Activated CD4-positive, alpha-beta T cell treated with anti-CD3 and anti-CD28 coated beads, Interleukin-2, Interleukin-4, amounts not matched to agents 100 ng/mL and 50 ng/mL, durations not matched to agents 16 hours and 8 hours (primary cell): ENCODE measurements at places on chromosomes 2 and 18.

DNA sequence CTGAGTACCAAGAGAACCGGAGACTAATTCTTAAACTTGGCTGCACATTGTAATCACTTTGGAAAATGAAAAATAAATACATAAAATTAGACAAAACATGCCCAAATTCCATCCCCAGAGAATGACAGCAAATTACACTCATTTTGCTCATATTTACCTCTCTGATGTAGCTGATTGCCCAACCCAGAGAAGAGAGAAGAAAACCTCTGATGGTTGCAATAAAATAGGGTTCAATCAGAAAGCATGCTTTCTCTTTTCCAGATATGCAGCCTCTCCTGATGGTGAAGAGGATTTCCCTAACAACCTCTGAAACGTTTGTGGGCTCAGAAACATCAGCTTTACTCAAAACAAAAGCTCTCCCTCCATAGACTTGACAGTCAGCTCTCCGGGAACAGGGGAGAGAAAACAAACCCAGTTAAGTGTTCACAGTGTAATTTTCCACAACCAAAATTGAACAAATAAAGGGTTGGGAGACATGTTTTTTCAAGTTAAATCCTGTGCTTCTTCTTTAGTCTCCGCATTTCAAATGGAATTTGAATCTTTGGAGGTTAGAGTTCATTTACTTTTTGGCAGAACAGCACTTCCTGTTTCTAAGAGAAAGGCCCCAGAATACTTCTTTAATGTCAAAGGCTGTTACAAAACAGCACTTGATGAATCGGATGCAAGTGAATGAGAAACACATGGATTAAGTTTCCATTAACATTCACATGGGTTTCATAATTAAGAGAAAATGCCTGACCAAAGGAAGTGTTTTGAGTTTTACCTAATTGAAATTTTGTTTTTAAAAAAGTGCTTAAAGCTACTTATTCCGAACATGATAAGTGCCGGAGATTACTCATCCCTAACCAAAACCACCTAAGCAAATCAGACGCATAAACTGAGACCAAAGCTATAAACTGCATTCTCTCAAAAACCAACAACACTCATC is 570.1 kb upstream of the SYT4 start:
- no peak for DNase-seq

DNA sequence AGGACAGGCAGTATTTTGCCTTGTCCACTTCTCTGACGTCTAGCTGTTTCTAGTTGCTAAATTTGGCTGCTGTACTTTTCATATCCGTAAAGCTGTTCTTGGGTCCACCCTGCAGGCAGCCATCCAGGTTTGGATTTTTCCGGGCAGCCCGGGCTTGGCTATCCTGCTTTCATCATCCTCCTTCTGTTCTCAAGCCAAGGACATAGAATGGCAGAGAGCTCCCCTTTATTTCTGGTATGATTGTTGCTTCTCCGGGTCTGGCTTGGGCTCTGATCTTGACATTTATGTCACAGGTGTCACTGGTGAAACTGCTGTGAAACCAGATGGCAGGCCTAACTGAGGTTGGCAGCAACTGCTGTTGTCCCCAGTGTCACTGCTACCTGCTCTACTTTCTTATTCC is 35.5 kb downstream of the SCN2A start:
- no peak for DNase-seq

DNA sequence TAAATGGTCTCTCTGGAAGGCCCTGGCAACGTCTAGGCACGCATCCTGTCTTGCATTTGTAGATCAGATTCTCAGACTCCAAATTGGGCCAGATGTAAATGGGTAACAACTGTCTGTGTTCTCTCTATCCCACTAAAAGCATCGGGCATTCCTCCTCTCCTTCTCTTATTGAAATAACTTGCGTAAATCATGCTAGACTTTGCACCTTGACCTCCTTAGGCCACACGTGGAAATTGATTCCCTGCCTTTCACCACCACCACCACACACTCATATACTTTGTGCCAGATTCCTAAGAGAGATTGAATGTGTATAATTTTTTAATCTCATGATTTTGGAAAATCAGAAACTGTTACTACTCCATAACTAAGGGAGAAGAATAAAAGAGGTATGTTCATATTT is 21.3 kb downstream of the MAPRE3 start:
- no peak for DNase-seq

DNA sequence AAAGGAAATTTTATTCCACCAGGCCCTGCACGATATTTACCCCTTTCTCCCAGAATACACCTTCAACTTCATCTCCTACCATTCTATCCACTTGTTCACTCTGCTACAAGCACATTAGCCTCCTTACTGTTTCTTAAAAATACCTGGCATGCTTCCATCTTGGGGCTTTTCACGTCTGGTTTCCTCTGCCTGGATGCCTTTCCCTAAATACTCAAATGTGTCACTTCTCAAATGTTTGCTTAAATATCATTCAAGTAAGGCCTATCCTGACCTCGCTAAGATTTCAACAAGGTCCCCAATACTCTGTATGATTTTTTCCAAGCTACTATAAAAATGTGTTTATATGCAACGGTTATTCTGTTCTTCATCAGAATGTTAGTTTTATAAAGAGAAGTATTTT is 433.0 kb upstream of the CHAC2 start:
- no peak for DNase-seq

- DNase-seq, result no peak
Measured at GRCh38 chr2:2926009-2926857, 451.4 kb downstream of the EIPR1 start.

DNA sequence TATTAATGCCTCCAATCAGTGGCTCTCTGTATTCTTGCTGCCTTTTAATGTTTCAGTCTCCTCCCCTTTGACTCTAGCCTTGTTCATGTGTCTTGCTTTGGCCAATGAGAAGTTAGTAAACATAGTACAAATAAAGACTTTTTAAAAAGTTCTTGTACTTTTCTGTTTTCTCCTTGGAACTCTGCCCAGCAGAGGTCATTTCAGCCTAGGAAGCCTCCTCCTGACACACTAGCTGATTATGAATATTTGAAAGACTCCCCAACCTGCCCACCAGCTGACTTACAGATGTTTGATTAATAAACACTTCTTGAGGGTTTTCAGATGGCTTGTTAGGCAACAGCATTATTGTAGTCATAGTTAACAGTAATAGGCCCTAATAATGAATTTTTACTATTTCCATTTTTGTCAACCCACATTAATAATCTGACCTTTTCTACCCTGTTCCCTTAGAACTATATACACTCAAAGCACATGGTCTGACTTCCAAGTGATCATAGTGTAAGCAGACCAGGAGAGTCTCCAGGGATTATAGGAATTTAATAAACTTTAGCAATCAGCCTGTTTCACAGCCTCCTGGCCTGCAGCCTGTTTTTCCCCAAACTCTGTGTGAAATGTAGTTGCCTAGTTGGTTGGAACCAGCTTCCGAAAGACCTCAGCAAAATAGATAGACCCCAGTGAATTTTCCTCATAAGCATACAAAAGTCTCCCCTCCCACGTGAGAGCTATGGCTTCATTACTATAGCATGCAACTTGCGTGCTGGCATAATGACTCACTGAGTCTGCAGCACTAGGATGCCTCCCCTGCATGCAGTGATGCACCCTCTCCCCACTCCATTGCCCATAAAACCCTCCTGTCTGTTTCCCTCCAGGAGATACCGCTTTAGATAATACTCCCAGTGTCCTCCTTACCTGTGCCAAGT is 670.7 kb upstream of the ZNF804A start:
- DNase-seq, result no peak

DNA sequence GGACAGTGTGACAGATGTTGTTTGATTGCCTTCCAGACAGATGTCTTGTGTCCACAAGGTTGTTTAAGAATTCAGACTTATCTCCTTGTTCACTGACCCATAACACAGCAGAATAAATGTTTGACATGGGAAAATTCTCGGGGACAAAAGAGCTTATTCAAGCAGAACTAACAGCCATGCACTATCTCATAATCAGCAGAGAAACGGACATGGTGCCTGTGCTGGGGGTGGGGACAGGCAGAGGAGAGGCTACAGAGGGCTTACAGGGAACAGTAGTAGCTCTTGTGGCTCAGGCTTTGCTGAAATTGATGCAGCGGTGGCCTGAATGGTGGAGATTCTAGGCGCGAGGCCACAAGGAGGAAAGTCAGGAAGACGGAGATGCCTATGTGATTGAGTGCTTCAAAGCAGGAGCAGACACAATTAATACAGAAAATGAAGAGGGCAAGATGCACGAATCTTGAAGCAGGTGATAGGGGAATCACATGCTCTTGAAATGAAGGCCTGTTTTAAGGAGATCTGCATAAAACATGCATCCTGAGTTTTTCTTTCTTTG is 62.0 kb upstream of the CAB39 start:
- no peak for DNase-seq

DNA sequence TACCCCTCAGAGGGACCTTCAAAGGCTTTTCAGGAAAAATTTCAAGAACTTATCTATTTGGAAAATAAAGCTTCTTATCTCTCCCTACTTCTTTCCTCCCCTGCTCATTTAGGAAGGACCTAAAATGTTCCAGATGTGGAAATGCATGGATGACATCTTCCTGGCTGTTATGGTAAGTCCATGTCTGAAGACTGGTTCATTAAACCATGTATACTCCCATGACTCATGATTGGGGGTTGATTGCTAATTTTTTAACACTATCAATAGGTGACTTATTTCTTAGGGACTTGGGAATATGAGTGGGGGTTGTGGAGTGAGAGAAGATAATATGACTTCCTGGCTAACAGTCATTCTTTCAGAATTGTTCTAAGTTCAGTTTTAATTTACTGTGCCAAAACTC is 104.0 kb upstream of the PARD3B start:
- no peak for DNase-seq

DNA sequence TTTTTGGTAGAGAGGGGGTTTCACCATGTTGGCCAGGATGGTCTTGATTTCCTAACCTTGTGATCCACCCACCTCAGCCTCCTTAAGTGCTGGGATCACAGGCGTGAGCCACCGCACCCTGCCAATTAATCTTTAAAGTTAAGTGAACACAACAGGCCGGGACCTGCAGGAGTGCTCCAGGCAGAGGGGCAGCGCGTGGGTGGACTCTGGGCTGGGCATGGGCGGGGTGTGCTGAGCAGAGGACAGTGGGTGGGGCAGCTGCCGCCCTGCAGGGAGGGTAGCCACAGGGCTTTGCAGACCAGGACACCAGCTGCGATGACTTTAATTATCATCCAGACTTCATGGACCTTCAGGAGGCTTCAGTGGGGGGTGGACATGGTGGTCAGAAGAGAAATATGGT is 8.8 kb upstream of the GPR148 start:
- no peak for DNase-seq

DNA sequence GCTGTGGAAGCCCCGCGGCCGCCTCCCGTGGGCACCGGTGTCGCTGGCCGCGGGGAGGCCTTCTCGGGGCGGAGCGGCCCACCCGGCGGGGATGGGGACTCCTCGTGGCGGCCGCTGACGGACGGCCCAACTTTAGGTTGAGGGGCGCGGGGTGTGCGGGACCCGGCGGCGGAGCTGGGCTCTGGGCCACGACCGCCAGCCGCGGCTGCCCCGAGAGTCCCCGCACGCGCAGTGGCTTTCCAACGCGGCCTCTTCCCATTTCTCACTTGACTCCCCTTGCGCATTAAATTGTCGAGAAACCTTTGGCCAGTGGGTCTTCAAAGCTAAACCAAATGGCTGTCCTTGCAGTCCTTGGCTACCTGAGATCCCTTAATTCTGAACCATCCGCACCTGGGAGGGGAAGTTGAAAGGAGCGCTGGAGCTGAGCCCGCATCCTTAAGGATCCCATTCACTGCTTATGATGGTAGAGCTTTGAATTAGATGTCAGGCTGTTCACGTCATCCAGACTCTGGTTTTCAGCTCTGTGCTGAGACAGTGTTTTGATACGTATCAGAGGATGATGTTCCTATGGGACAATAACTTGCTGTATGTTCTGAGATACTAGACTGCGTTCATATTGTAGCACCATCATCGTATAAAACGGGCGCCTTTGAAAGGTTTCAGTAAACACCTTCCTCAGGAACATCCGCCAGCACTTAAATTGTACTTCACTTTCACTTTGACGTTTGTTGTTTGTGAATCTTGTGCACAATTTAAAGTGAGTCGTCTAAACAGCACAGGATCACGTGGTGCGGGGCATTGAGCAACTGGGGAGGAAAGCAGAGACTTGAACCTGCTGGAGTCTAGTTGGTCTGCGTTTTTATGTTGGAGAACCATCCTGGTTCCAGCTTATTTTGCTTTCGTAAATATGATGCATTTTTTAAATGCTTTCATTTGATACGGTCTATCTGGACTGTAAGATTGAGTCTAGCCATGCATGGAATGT is 874 bp downstream of the CLIP4 start:
- peak; percentile 87 for DNase-seq

DNA sequence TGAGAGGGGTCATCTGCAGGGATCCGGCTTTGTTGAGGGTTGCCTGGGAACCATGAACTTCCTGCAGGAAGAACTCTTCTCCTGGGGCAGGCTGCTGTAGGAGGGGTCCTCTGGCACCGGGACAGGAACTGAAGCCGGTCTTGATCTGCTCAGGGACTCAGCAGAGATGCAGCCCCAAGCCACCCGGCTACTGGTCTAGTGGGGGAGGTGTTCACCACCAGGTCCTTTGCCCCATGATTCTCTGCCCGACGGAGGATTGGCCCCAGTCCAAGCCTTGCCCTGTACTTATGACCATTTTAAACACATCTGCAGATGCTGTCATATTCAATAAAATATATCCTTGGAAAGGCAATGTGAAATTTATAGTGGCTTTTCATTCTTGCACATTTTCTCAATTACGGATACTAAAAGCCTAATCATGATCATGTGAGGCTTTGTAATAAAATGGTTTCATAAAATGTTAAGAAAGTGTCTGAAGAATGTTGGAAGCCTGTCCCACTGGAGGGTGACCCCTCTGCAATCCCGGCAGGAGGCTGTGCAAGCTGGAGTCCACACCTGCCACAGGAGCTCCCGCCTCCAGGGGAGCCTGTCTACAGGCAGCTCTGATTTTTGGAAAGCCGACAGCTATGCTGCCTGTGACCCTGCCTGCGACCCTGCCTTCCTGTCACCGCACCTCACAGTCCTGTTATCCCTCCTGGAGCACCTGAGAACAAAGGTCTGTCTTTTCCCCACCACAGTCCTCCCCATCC is 98.8 kb upstream of the TAF1B start:
- DNase-seq, result no peak

DNA sequence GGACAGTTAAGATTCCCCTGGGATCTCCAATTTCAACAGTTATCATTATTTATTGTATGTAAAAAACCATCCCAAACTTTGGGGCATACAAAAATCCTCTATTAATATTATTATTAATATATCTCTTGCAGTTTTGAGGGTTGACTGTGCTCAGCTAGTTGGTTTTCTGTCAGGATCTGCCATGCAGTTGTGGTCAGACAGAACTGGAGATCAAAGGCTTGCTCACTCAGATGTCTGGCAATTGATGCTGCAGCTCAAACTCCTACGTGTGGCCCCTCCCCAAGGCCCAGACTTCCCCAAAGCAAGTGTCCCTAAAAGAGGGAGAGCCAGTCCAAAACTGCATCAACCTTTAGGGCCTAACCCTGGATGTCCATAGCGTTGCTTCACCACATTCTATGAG is 204.7 kb downstream of the TTC32 start:
- no peak for DNase-seq

- no peak for DNase-seq
Measured at GRCh38 chr2:208129744-208130711, at the start of gene CRYGC. CRYGC (minus strand) TSS chr2:208129828; CDS start chr2:208129792, 36 bp downstream.

DNA sequence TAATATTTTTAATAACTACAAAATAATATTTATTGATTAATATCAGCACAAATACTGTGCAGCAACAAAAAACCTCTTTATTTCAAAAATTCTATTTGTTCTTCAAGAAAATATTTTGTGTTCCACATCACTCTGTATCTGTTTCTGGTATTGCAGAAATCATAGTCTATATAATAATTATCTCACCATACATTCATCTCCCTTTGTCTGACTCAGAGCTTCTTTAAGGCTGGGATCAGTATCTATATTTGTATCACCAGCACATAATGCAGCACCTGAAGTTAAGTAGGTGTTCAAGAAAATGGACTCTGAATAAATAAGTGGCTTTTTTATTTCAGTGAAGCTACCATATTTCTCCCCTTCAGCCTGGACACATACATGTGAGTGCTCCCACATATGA is 1.6 kb upstream of the MARCHF4 start:
- no peak for DNase-seq
